ENCODE measurements at places on chromosomes 5 and 9.

DNA sequence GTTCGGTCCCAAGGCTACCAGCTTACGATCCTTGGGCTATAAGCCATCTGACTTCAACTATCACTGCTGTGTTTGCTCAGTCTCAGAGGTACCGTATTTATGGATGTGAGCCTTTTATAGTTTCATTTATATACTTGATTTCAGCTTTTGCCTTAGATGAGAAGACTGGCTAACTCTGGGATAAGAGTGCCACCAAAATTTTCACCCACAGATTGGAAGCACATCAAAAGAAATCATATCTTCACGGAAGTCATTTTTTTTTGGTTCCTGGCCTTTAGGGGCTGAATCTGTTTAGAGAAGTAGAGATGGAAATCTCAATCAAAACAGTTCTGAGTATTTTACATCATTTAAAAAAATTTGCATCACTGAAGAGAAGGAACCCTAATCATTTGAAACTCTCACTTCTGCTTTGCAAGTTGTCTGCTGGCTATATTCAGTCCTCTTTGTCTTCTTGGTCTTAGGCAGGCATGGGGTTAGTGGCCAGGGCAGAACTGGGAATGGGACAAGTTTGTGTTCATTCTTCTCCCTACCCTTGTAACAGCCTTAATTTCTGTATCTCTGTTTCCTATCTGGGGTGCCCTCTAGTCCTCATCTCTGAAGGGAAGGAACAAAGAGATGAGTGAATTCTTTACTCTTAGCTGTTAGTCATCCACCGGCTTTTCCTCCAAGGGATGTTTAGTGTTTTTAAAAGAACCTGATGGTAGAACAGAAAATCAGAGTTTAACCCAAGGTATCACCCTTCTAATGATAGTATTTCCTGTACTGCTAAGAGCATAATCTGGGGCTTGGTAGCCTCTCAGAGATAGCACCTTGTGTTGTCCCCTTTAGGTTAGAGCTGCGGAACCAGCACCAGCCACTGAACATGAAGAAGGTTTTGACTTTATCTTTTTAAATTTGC is 14.1 kb upstream of the TNFAIP8 start:
- DNase-seq: no peak

DNA sequence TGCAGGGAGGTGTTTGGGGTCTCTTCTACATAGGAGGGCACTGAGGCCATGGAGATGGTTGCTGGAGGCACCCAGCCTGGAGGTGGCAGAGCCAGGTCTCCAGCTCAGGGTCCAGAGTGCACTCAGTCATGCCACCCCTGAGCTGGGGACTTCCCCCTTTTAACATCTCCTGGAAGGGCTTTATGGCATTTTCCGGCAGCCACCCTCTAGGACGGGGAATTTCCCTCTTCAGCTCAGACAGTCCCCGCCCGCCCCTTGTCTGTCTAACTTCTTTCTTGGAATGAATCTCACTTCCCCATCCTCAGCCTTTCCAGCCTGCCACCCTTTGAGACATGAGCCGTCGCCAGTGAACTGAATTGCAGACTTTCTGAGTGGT is 49.9 kb downstream of the COL15A1 start:
- DNase-seq: peak; percentile 37

DNA sequence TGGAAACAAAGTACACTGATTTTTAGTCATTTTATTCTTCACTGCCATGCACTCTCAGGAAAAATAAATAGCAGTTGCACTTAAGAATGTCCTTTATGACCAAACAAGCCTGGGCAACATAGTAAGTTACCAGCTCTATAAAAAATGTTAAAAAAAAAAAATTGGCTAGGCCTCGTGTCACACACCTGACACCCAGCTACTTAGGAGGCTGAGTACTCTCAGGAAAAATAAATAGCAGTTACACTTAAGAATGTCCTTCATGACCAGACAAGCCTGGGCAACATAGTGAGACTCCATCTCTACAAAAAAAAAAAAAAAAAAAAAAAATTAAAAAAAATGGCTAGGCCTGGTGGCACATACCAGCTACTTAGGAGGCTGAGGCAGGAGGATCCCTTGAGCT is 304.6 kb downstream of the SLCO4C1 start:
- no peak for DNase-seq

GRCh38 chr9:1726993-1727759 is 288.0 kb upstream of the SMARCA2 start:
- DNase-seq: no peak

- peak; percentile 85 for DNase-seq
These were observed 1.6 kb downstream of the KDM4C start for GRCh38 chr9:6759185-6759977.

GRCh38 chr5:143194713-143195112 is 208.8 kb downstream of the NR3C1 start:
- no peak for DNase-seq
